ENCODE measurements at places on chromosomes 16 and 17. TPM values are rescaled to one million over a fixed set of nuclear protein-coding genes. Genes with fewer than 3 reads are reported as not detected.
A peak's percentile ranks its signal among the peaks of the same experiment; 100 is the strongest.

DNA sequence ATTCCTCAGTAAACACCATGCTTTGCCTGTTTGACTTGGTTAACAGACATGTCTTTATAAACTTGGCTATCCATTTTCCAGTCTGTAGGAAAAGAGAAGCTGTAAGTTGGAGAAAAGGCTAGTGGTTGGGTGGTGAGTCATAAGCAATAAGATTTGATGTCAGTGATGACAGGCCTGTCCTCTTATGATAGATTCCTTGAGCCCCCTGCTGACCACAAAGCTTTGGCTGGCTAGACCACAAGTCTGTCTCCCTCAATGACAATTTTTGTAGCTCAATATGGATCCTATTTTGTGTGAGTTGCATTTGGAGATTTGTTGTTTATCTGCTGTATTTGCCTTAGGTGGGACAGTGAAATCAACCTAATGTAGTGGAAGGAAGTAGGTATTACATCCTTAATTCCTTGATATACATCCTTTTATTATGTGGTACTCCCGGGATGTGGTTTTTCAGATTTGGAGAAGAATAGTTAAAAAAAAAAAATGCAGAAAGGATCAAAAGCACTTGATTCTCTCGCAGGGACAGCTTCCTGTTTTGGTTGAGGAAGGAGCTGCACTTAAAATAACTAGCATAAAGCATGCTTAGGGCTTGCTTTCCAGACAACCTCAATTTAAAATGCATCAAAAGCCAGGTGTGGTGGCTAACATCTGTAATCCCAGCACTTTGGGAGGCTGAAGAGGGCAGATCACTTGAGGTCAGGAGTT, 67.4 kb downstream of the SIAH1 start:
- DNase-seq: no peak

GRCh38 chr17:13806092-13806491, 204.4 kb upstream of the HS3ST3A1 start:
- no peak for DNase-seq

DNA sequence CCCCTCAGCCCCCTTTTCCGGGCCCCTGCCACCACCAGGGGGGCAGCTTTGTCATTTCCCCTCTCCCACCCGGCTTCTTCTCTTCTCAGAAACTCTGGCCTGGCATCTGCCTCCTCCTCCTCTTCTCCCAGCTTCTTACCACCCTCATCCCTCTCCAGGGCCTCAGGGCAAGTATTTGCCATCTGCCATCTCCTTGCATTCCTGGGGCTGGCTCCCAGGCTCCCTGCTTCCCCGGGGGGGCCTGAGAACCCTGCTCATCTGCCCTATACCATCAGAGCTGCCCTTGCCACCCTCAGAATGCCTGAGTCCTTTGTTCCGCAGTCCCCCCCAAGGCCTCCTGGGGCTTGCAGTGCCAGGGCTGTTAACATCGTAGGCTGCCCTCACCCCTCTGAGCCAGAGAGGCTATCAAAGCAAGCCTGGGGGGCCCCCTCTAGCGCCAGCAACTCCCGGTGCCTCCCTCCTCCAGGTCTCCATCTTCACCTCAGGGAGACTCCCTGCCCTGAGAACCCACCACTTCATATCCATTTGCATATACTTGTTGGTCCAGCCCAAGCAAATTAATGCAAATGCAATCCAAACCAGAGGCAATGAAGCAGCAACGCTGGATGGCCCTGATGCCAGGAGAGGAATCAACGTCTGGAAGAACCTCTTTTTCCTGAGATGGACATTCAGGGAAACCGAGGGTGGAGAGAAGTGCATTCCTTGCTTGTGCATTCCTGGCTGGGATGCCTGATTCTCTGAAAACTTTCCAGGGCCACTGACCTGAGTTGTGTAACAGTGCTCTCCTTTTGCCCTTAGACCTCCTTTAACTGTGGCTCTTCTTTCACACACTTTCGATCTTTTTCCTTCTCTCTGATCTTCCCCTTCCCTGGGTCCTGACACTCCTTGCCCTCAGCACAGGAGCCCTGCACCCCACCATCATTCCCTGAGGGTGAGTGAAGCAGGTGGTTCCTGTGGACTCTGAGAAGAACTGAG, 20.7 kb upstream of the SP2 start:
- no peak for DNase-seq

GRCh38 chr17:40345161-40345993, 19.2 kb downstream of the GJD3 start:
- no peak for DNase-seq

- no peak for DNase-seq
Measured at GRCh38 chr17:79977161-79977631, 58.5 kb downstream of the TBC1D16 start.

- no peak for DNase-seq
Measured at GRCh38 chr17:80878876-80879722, 112.5 kb upstream of the CHMP6 start.

DNA sequence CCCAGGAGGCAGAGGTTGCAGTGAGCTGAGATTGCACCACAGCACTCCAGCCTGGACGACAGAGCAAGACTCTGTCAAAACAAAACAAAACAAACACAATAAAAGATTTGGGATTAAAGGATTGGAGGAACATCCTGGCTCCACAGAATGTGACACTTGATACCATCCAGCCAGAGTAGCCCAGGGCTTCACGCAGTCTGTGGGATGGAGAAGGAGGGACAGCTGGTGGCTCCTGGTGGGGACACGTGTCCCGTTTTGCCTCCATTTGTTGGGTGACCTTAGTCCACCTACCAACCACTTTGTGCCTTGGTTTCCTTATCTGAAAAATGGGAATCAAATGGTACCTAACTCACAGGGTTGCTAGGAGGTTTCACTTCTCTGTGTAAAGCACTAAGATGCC, 12.4 kb upstream of the CYB561 start:
- no peak for DNase-seq

GRCh38 chr17:7650509-7651096, at the start of gene ATP1B2:
TSS of gene ATP1B2 (plus strand) at chr17:7650926. CDS start at chr17:7651519, 593 bp downstream.
- peak; percentile 98 for DNase-seq

GRCh38 chr16:27721531-27722181, 171.7 kb downstream of the KATNIP start:
- no peak for DNase-seq

DNA sequence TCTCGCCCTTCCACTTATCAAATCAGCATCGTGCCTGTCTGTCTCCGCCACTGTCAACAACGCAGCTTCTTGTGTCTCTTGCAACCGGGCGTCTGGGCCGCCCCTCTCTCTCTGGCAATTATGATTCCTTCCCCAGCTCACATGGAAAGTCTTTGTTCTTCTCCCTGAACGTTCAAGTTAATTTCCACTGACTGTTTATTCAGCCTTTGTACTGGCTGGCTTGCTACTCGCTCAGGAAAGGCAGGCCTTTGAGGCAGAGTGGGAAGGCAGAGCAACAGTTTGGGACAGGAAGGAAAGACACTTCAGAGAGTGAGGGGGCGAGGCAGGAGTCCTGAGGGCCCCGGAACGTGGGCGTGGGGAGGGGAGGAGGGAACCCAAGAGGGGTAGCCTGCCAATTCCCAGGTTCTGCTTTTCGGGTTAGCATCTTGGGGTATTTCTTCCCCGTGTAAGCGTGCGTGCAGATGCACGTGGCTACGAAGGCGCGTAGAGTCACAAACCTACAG, 50.8 kb downstream of the AKAP1 start:
- DNase-seq: no peak

DNA sequence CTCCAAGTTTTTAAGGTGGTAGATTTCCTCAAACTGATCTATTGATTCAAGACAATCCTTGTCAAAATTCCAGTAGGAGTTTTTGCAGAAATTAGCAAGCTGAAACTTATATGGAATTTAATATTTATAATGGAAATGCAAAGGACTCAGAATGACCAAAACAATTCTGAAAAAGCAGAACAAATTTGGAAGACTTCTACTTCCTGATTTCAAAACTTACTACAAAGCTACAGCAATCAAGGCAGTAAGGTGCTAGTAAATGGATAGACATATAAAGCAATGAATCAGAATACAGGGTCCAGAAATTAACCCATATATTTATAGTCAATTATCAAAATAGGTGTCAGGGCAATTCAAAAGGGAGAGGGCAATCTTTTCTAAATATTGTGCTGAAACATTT, 11.8 kb upstream of the IL21R start:
- DNase-seq: no peak

- no peak for DNase-seq
Measured at GRCh38 chr16:88526008-88526905, 43.9 kb upstream of the ZC3H18 start.

DNA sequence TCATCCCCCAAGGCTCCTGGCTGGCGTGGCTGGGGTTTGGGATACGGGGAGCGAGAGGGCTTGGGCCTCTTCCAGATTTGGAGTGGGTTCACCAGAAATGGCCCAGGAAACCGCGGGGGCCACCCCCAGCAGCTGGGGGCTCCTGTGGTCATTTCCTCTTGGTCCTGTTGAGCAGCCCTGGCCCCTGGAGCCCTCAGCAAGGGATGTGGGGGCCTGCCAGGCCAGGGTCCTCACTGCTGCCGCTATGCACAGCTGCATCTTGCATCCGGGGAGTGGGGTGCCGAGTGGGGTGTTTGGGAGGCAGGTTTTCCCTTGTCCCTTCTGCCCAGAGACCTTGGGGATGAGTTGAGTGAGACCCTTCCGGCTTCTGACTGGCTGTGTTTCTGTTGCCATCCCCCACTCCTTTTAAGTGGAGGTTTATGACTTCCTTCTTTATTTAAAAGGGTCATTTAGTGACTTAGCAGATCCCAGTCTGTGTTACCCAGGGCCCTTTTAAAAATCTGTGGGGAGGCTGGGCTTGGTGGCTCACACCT, 319.8 kb downstream of the SEC14L1 start:
- no peak for DNase-seq

- no peak for DNase-seq
Measured at GRCh38 chr17:76543826-76544545, 4.1 kb downstream of the PRCD start.

Gene TBC1D3
- total RNA-seq: not detected

Gene FADS6
- total RNA-seq: 2.7 TPM

Gene ZG16
- 0.09 TPM for total RNA-seq

Gene CD300A
- 2.6 TPM for total RNA-seq

Gene TAOK2
- total RNA-seq: 36.0 TPM

Gene GH2
- not detected for total RNA-seq

Gene RAC3
- 37.7 TPM for total RNA-seq

Gene CARD14
- 0.82 TPM for total RNA-seq

Gene CCL13
- 0.45 TPM for total RNA-seq
